ENCODE measurements at places on chromosomes 5 and 9.
A peak's percentile ranks its signal among the peaks of the same experiment; 100 is the strongest.

DNA sequence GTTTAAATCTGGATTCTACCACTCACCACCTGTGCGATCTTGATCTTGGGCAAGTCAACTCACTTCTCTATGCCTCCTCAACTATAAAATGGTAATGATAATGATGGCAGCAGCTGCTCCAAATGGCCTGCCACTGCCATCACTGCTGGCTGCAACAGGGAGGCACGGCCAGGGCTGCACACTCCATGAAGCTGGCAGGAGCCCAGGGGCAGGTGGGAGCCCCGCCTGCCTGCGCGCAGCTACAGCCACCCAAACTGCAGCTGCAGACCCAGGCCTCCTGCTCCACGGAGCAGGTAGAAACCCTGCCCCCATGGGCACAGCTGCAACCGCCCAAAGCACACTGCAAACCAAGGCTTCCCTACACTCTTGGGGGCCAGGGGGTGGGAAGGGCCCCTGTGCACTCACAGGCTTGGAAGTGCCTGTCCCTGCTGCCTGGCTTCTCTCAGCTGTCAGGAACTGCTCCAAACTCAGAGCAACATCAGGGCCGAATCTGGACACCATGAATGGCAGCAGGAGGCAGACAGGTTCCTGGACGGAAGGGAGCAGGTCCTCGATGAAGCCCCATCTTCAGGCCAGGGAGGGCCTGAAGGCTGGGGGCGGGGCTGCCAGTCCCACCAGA is 57.6 kb downstream of the PRELID2 start:
- DNase-seq, result no peak

- DNase-seq, result no peak
Observed at GRCh38 chr9:14453286-14453685, 139.3 kb upstream of the NFIB start.

DNA sequence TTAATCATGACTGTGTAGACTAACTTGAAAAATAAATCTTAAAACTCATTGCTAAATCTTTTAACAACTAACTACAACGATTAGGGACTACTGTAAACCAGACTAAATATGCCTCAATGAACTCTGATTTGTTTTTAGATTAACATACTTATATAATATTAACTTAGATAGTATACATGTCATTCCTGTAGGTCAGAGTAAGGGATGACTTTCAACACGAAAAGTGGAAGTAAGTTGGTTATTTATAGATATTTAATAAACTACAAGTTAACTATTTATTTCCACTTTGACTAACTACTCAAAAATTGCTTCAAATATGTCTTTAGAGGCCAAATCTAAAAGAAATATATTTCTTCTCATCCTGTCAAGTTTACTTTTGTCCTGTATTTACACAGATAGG is 795.6 kb downstream of the PTPRD start:
- DNase-seq, result no peak

GRCh38 chr9:27421577-27421976 is 102.5 kb upstream of the IFNK start:
- no peak for DNase-seq

DNA sequence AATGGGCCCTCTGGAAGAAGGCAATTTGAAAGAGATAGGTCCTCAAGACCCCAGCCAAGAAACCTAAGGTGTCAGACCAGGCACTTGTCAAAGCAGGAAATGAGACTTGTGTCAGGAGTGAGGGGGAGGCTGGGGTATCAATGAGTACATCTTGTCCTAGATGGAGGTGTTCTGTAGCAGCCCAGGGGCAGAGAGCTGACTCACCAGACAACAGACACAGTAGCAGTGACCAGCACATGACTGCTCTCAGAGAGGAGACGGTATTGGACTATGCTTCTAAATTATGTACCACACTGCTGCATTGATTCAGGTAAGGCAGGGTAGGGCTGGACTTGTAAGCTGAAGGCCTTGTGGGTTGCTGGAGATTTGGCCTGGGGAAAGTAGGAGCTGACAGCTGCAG is 551.2 kb upstream of the KLF4 start:
- DNase-seq, result no peak

GRCh38 chr5:99272576-99272975 is 343.8 kb upstream of the CHD1 start:
- no peak for DNase-seq

- DNase-seq, result no peak
Observed at GRCh38 chr5:153755913-153756500, 265.5 kb downstream of the GRIA1 start.

DNA sequence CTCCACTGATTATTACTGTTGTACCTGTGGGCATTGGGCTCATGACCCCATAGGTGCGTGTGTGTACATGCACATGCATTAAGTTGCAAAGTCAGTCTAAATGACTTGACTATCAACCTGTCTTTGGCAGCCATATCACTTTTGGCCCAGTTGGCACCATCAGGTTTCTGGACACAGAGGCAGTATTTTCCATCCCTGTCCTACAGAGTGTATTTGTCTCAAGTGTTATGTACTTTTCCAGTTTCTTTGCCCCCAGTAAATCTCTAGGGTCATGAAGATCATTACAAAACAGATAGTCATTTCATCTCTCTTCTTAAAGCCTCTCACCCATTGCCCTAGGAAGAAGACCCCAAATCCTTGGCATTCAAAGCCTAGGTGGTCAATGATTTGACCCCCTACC is 121.4 kb downstream of the C9orf152 start:
- DNase-seq, result no peak

DNA sequence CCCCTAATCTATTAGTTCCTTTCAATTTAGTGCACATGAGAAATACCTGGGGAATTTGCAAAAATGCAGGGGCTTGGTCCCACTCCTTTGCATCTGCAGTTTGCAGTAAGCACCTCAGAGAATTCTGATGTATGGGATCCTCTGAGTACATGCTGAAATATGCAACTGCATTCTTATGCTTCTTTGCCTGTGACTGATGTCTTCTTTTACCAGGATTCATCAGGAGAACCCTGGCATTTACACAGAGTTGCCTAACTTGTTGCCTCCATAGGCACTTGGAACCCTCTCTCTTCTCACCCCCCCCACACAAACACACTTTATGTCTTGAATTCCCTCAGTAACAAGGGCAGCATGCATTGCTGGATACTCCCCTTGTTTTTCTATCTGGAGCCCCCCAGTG is 173.1 kb downstream of the KDM4C start:
- no peak for DNase-seq

DNA sequence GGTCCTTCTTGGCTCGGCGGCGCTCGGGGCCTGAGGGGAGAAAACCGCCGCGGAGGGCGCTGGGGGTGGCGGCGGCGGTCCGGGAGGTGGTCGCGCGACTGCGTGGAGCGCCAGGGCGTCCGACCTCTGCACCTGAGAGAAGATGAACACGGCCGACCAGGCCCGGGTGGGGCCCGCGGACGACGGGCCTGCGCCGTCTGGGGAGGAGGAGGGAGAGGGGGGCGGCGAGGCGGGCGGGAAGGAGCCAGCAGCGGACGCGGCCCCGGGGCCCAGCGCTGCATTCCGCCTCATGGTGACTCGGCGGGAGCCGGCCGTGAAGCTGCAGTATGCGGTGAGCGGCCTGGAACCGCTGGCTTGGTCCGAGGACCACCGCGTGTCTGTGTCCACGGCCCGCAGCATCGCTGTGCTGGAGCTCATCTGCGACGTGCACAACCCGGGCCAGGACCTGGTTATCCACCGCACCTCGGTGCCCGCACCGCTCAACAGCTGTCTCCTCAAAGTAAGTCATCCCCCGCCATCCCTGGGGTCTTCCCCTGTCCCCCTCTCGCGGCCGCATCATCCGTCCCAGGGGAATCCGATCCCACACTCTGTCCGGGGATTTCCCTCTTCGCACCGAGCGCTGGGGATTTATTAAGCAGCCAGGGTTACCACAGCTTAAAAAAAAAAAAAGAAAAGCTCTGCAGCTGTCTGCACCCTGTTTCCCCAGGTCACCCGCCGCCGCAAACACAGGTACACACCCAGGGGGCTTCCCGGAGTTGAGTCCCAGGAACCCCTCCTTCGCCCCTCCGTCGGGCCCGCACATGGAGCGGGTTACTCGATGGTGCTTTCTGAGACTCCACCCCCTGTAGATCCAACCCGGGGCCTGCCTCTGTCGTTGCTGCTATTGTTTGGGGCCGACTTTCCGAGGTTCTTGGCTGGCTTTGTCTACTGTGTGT is at the start of gene GTF3C4:
Gene GTF3C4, plus strand, starts transcription at position 8 of the 935 bp plus-strand sequence. Its CDS starts 135 bp downstream, at position 143.
- DNase-seq, result peak; percentile 58
